Common myeloid progenitor, CD34-positive (primary cell): ENCODE measurements at places on chromosomes 5 and 9.
A peak's percentile ranks its signal among the peaks of the same experiment; 100 is the strongest.

- DNase-seq = no peak
Measured at GRCh38 chr5:59772757-59773156, 120.8 kb downstream of the PDE4D start.

GRCh38 chr5:33557605-33558004 lies 116.8 kb downstream of the TARS1 start:
- no peak for DNase-seq

GRCh38 chr5:138955013-138955660 lies 80.0 kb upstream of the LRRTM2 start:
- no peak for DNase-seq

DNA sequence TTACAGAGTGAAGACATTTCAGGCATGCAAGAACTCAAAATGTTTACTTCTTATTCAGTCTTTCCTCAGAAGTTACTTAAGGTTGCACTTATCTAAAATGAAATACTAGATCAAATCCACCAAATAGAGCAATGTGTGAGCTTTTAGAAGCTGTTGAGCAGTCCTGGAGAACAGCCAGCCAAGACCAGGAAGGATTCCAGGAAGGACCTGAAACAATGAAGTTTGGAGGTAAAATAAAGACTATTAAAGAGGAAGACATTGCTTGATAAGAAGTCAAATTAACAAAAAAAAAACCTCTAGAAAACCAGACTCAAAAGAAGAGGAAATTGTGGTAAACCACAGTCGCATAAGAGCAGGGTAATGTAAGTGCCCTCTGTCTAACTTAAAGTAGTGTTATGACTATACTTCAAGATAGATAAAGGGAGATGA lies 156.2 kb upstream of the S1PR3 start:
- DNase-seq = peak; percentile 85

GRCh38 chr5:1723957-1724821 lies 75.4 kb downstream of the MRPL36 start:
- no peak for DNase-seq

DNA sequence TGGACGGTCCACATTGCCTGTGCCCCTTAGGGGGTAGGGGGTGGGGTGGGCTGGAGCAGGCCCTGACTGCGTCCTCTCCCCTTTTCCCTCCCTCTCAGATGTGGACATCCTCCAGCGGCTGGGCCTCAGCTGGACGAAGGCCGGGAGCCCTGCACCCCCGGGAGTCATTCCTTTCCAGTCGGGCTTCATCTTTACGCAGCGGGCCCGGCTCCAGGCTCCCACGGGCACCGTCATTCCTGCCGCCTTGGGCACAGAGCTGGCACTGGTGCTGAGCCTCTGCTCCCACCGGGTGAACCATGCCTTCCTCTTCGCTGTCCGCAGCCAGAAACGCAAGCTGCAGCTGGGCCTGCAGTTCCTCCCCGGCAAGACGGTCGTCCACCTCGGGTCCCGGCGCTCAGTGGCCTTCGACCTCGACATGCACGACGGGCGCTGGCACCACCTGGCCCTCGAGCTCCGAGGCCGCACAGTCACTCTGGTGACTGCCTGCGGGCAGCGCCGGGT lies 12.3 kb downstream of the COL27A1 start:
- no peak for DNase-seq

DNA sequence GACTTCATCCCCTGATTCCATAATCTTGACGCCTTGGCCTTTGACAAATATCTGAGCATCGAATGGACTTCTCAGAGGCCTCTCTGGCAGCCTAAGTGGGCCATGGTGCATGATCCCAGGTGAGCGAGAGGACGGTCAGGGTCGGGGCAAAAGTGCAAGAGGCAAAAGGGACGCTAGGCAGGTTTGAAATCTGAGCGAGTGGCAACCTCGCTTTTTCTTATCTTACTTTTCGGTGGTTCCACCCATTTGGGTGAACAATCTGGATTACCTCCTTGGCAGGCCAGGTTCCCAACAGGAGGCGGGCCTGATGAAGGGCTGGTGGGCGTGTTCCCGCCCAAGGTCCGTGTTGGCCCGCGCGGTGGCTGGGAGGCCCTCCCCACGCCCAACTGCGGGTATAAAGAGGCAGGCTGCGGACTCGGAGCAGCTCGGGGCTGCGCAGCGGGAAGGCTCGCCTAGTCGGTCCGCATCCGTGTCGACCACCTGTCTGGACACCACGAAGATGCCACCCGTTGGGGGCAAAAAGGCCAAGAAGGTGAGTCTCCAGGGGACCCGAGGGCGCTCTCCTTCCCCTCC lies at the start of gene BHMT:
Gene BHMT (plus strand): TSS at position 423 of the 573 bp plus-strand sequence. CDS start 77 bp downstream, at position 500.
- DNase-seq = no peak

GRCh38 chr9:34246453-34246852 lies 67.6 kb downstream of the UBAP1 start:
- no peak for DNase-seq

- peak; percentile 71 for DNase-seq
Measured at GRCh38 chr5:154200221-154200620, 9.7 kb downstream of the GALNT10 start.

DNA sequence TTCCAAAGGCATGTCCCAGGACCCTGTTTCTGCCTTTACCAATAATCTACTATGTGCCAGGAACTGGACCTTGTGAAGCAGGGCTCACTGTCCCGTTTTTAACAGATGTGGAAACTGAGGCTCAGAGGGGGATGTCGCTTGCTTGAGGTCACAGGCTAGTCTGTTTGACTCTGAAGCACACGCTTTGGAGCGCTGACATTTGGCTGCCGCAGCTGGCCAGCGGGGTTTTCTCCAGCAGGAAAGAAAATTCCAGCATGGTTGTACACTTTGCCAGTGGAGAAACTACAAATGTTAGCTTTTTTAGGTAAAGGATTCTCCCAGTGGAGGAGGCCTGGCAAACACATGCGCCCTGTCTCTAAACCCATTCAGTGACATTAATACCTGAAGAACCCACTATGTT lies 50.5 kb downstream of the SH3PXD2B start:
- no peak for DNase-seq

DNA sequence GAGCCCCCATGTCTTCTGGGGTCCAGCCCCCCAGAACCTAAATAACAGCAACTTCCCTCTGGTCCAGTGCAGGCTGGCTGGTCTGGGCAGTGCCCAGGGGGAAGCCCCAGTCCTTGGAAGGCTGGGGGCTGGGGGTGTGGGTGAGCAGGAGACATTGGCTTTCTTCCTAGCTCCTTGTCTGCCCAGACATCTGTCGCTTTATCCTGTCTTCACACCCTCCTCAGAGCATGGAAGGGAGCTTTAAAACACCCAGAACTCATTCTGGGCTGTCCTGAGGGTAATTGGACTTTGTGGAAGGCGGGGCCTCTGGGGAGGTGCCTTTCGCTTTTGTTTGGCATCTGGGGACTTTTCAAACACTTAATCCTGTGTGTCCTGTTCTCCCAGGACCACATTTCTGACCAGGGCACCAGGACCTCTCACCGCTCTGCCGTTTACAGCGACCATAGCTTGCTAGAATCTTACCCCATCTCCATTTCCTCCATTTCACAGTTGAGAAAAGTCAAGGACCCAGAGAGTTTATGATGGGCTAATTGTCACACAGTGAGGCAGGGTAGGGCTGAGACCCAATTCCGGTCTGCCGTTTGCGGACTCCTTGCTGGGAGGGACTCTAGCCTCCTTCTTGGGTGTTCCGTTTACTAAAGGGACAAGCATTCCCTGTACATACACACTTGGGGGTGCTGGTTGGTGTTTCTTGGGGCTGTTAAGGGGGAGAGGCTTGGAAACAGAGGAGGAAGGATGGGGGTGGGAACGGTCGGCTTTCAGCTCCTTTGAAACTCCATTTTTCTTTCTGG lies 1.1 kb downstream of the GSN start:
- no peak for DNase-seq

DNA sequence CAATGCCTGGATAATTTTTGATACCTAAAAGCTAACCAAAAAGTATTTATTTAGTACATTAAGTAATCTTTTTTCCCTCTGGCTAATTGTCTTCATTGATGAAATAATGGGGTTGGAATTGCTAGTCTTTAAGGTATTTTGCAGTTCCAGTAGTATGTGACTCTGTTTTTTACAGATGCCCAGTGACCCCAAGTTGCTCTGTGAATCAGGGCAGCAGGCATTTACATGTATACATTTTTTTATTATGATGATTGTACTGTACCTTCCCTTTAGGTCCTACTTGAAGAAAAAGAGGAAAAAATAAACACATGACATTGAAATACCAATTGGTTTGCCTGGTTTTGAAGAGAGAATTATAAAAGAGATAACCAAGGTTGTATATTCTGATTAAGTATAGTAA lies 385.5 kb downstream of the ADGRV1 start:
- no peak for DNase-seq

DNA sequence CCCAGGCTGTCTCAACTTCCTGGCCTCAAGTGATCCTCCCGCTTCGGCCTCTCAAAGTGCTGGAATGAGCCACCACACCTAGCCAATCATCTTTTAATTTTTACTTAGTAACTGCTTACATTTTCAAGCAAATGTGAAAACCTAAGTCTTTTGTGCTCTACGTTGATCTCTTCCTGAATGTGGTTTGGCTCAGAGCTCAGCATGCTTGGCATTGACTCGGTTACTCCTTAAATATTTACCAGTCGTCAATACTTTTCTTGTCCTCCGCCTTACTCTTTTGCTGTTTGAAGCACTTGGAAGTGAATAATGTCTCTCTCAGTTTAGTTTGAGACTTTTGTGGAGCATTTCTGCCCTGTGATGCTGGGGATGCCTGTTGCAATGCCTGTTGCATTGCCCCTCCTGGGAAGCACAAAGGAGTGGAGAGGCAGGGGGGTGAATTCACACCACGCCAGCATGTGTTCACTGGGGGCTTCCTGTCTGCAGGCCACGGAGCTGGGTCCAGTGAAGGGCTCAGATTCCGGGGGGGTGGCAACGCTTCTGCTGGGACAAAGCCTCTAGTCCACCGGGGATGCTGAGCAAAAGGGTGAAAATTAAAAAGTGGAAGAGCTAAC lies 13.1 kb upstream of the TENT4A start:
- DNase-seq = no peak

DNA sequence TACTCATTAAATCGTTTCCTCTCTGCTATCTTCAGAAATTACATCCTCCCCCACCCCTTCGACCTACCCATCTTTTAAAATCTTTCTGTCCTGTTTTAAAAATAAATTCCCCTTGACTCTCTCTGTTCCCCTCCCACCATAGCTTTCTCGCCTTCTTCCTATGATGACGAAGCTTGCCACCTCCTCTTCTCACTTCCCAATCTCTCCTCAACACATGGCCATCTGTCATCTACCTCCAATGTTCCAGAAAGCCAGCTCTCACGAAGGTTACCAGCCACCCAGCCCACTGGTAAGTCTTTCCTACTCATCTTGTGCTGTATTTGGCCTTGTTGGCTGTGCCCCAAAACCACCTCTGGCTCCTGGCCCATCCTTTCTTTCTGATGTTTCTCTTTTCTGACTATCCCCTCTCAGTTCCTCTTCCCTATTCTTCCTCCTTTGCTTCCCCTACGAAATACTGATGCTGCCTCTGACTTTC lies 346.3 kb downstream of the ENC1 start:
- DNase-seq = peak; percentile 72

- DNase-seq = peak; percentile 31
Measured at GRCh38 chr5:56128113-56128512, 105.0 kb downstream of the ANKRD55 start.

- DNase-seq = no peak
Measured at GRCh38 chr9:84846906-84847305, 177.4 kb downstream of the NTRK2 start.

GRCh38 chr5:106415541-106415940 lies 1255.2 kb downstream of the EFNA5 start:
- no peak for DNase-seq

DNA sequence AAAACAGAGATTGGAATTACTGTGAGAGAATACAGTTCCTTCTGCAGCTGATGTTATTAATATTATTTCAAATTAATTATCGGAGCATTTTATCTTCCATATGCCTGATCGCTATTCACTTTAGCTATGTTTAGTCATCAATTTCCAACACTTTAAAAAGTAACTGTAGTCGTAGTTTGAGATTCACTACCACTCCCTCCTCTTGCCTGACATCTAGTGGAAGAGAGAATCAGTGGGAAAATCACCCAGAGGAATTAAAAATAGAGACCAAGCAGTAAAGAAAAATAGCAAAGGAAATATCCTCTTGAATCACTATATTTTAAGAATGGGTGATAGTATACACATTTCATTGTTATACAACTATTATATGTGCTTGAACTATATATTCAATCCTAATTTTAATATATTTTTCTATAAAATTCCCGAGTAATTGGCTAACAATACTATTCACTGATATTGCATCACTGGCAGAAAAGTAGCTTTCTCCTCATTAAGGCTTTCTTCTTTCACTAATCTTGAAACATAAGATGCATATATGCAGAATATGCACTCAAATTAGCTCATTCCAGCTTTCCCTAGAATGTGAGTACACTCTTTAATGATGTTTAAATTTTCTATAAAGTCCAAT lies 708.7 kb downstream of the CDH9 start:
- peak; percentile 0 for DNase-seq

DNA sequence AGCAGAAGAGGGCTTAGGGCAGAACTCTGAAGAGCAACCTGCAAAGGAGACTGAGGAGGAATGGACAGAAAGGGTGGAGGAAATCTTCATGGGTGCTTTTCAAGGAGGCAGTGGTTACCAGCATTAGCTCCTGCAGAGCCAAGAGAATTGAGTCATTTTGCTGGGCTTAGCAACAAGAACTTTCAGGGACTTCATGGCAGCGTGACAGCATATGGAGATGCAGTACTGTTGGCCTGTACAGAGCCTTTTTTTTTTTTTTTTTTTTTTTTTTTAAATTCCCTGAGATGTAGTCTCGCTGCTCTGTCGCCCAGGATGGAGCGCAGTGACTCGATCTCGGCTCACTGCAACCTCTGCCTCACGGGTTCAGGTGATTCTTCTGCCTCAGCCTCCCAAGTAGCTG lies 296.0 kb upstream of the DMRT1 start:
- no peak for DNase-seq

- no peak for DNase-seq
Measured at GRCh38 chr5:134085411-134085810, 29.1 kb upstream of the TCF7 start.

GRCh38 chr5:179150011-179150410 lies 89.8 kb downstream of the ZNF354C start:
- DNase-seq = no peak

- no peak for DNase-seq
Measured at GRCh38 chr5:17154211-17154996, 63.0 kb upstream of the BASP1 start.

DNA sequence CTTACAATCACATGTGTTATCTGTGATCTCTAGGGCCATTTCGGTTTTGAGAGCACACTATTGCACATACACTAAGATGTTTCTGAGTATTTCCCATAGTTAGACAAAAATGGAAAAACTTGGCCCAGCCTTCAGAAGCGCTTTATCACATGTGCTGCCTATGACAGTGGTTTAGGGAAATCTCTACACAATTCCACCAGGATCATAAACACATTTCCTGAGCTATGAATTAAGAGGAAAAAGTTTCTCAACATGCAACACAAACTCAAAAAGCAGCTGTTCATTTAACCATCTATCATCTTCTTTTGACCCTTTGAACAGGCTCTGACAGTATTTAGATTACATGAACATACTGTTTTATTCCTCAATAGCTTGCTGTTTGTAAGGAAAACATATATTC lies 15.1 kb downstream of the FGF1 start:
- no peak for DNase-seq

DNA sequence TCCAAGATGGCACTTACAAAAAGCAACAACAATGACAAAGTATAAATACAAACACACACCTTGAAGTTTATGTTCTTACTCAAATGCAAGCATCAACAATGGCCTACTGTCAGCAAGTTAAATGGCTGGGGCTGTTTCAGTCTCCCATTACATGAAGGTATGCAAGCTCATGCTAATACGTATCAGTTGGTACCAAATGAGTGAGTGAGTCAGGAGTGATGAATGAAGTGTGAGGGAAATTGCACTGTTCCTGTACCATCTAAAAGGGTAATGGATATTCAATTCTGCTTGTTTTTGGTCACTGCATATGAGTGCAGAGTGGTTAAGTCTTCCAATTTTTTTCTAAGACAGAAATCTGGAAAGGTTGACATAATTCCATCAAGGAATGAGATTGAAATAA lies 964.9 kb downstream of the MAT2B start:
- DNase-seq = no peak
